Stimulated activated CD4-positive, alpha-beta T cell treated with anti-CD3 and anti-CD28 coated beads, Interleukin-15, amount 100 ng/mL, for 1 hour (primary cell): ENCODE measurements at places on chromosomes 7 and 10.

DNA sequence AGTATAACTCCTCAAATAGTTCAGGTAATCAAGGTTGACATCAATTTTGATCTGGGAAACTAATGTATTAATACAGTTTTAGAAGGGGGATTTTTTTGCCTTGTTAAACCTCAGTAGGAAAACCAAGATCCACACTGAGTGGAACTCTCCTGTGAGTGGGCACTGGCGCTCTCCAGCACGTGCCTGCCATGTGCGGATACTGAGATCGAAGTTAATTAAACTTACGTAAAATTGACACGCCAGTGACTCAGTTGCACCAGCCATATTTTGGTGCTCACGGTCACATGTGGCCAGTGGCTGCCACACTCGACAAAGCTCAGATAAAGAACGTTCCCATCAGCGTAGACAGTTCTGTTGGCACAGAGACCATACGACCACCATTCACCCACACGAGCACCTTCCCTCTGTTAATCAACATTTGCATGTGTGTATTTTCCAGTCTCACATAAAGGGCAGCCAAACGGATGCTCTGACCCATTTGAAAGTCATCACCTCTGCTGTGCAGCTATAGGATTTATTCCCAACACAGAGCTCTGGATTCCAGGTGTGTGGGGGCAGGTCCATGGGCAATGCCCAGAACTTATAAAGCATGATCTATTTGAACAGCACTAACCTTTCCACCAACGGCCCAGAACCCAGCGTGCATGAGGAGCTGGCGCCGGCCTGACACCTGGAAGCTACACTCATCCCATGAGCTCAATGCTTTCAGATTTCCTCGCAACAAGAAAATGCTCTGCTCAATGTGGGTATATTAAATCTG is 77.7 kb downstream of the VIPR2 start:
- DNase-seq, result no peak

- DNase-seq, result no peak
Measured at GRCh38 chr10:25457552-25457951, 282.8 kb downstream of the GPR158 start.

DNA sequence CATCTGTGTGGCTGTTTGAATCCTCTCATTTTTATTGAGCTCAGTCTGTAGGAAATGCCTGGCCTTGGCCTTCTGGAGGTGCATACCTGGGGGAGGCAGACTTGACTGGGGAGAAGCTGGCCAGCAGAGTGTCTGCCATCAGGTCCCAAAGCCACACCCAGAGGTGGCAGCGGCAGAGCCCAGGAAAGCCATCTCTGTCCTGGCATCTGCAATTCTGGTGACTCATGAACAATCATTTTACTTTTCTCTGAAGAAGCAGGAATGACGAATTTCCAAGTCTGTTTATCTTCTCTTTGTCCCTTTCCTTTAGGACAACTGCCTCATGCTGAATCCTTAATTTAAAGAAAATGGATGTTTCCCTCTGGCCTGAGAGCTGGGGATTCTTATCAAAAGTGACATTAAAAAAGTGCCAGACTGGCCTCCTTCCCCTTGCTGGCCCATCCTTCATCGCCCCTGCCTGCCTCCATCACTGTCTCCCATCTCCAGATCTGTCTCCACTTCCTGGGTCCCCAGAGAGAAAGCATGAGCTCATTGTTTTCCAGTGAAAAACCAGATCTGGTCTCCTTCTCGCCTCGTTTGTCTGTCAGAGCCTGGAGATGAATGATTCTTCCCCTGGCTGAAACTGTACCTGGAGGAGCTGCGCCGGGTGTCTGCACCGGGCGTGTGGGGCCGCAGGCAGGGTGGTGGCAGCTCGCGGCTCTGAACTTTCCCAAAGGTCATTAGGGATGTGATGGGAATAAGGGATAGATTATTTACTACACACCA is 124.5 kb downstream of the TMEM178B start:
- no peak for DNase-seq

- DNase-seq, result no peak
Measured at GRCh38 chr7:104040666-104041065, 51.2 kb upstream of the RELN start.

GRCh38 chr10:128254476-128254875 is 128.3 kb upstream of the MKI67 start:
- no peak for DNase-seq

DNA sequence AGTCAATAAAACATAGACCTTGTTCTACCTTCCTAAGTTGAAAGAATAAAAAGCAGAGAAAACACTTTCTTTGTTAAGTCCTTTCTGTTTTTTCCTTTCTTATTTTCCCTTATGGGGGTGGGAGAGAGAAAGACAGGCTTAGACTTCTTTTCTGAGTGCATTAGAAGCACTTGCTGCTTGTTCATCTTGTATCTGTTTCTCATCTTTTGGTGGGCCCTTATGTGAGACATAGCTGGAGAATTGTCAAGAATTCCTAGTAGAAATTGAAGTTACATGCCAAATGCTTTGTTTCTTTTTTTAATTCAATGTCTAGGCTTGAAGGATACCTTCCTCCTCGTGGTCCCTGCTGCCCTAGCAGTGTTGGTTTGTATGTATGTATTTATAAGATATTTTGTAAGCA is 6.7 kb downstream of the EIF4EBP2 start:
- DNase-seq, result no peak

- DNase-seq, result no peak
Measured at GRCh38 chr10:52440612-52441285, 126.7 kb downstream of the DKK1 start.

DNA sequence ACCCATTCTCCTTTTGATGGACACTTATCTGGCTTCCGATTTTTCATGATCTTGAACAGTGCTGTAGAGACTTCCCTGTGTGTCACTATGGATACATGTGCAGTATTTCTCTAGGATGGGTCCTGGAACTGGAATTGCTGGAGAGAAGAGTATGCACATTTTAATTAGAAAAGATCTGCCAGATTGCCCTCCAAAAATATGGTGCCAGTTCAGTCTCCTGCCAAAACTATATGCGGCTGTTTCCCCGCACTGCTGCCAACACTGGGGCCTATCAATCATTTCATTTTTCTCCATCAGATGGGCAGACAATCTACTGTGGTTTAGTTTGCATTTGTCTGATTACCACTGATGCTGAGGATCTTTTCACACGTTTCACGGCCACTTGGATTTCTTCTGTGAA is 105.0 kb downstream of the SH2D4B start:
- no peak for DNase-seq

DNA sequence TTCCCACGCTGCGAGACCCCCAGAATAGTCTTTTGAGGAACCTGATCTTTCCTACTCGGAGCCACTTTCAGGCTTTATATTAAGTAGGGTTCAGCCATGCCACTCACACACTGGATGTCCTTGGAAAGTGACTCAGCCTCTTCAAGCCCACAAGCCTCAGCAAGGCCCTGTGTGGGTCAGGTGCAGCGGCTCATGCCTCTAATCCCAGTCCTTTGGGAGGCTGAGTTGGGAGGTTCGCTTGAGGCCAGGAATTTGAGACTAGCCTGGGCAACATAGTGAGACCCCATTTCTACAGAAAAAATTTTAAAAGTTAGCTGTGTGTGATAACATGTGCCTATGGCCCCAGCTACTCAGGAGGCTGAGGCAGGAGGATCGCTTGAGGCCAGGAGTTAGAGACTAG is 119.7 kb upstream of the TNRC18 start:
- no peak for DNase-seq

GRCh38 chr7:127892488-127893314 is 138.5 kb downstream of the LRRC4 start:
- no peak for DNase-seq

- DNase-seq, result no peak
Measured at GRCh38 chr7:98771519-98771918, 98.3 kb downstream of the TMEM130 start.

GRCh38 chr10:18279173-18279572 is 138.9 kb downstream of the CACNB2 start:
- DNase-seq, result no peak

- DNase-seq, result no peak
Measured at GRCh38 chr7:149859369-149859768, 14.4 kb upstream of the ATP6V0E2 start.
